Endodermal cell (in vitro differentiated cells): ENCODE measurements at places on chromosomes 11 and 22. TPM values are rescaled to one million over a fixed set of nuclear protein-coding genes. Genes with fewer than 3 reads are reported as not detected.

Gene ACR
- 0.18 and 0.32 TPM in 2 replicates for total RNA-seq

Gene UBQLN3
- 0.21 to 0.24 TPM in 2 of 3 replicates, not detected in the other for total RNA-seq

Gene BARX2
- not detected in 2 replicates for total RNA-seq

Gene TSSK2
- total RNA-seq, result not detected in 2 replicates

Gene IGF2
- 5.1 and 6.8 TPM in 2 replicates for total RNA-seq

Gene IGLL1
- not detected in 2 replicates for total RNA-seq

Gene GLB1L2
- total RNA-seq, result 5.8 to 9.9 TPM (median 8.4 TPM) in 3 replicates

Gene PATE4
- not detected in 2 replicates for total RNA-seq

Gene XKR3
- not detected in 3 replicates for total RNA-seq
